ENCODE measurements at places on chromosomes 5 and 9. TPM values are rescaled to one million over a fixed set of nuclear protein-coding genes. Genes with fewer than 3 reads are reported as not detected.
A peak's percentile ranks its signal among the peaks of the same experiment; 100 is the strongest.

DNA sequence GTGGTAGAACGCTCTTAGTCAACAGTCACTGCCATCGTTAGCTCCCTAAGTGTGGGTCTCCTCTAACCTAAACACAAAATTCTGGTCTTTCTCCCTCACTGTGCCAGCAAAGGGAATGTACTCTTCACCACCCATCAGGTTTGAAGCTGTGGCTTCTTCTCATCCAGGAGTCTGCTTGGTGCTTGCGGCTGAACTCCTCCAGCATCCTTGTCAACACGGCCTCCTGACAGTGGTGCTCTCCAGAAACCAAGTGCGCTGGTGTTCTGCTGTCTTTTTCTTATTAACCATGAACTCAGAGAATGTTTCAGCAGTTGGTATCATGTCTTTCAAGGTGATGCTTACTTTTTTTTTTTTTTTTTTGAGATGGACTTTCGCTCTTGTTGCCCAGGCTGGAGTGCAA is 23.9 kb upstream of the LPCAT1 start:
- DNase-seq = no peak

GRCh38 chr5:173736923-173737412 is 120.5 kb upstream of the BOD1 start:
- DNase-seq = no peak

DNA sequence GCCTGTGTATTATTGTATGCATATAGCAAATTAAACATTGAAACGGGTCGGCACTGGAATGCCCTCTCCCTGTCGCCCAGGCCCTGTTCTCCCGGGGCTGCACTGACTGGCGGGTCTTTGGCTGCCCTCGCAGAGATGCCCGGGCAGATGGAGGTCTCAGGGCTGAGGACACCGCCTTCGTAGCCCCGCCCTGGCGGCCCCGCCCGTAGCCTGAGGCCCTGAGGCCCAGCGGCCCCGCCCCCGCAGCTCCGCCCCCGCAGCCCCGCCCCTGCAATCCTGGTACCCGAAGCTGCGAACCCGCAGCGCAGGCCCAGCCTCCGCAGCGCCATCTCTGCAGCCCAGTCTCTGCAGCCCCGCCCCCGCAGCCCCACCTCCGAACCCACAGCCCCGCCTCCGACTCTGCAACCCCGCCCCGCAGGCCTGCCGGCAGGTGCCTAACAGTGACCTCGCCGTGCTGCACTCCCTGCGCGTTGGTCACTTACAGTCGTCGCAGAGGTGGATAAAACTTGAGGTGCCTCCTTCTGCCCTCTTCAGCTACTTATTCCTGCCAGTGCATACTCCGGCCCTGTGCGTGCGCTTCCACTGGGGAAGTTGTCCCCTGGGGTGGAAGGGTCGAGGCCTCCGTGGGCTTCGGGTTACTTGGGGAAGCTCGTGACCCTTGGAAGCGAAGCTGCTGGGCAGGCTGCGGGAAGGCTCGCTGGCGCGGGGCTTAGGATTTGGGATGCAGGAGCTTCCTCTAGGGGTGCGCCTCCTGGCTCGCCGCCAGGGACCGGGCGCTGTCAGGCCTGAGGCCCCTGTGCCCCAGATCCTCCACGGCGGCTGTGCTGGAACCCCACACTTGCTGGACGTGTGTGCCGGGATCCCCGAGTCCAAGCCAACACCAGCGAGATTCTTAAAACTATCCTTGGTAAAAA is 72.3 kb downstream of the ICE1 start:
- peak; percentile 72 for DNase-seq

GRCh38 chr5:138807182-138807581 is 54.0 kb downstream of the CTNNA1 start:
- DNase-seq = no peak

DNA sequence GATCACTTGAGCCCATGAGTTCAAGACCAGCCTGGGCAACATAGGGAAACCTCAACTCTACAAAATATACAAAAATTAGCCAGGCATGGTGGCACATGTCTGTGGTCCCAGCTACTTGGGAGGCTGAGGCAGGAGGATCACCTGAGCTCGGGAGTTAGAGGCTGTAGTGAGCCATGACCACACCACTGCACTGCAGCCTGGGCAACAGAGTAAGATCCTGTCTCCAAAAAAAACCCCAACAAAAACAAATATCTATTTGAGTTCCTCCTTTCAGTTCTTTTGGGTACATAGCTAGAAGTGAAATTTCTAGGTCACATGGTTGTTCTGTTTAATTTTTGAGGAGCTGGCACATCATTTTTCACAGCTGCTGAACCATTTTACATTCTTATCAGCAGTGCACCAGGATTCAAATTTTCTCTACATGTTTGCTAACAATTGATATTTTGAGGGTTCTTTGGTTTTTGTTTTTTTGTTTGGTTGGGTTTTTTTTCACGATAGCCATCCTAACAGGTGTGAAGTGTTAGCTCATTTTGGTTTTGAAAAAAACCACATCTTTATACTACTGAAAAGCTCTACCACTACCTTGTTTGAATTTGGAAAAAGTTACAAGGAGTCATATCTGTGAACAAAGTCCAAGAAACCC is 176.9 kb upstream of the SLC12A2 start:
- DNase-seq = no peak

- no peak for DNase-seq
Measured at GRCh38 chr9:88826181-88826580, 165.1 kb upstream of the S1PR3 start.

GRCh38 chr5:148542812-148543211 is 111.5 kb downstream of the HTR4 start:
- no peak for DNase-seq

- DNase-seq = no peak
Measured at GRCh38 chr9:76634356-76635054, 129.7 kb upstream of the PCA3 start.

DNA sequence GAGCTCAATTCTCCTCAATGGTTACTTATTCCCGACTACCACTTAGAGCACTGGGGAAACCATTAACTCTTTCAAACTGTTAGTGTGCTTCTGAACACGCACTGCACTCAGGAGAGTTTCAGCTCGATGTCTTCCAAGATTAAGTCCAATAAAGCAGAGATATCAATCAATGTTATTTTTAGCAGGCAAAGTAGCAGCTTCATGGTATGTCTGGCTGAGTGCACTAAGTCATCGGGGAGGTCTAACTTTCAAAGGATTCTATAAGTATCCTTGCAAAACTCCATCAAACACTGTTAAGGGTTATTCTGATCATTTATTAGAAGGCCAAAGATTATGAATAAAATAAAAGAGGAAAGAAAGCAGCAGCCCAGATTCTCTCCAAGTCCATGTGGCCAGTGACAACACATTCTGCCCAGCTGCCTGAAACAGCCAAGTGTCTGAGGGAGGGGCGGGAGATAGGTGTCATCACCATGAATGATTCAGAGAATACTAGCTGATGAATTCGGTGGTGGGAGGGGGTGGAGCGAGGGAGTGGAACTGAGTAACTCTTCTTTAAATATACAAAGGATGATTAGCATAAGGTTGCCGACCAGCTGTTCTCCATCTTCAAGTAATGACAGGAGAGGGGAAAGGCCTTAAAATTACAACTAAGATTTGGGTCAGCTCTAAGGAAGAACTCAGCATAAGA is 21.3 kb downstream of the NREP start:
- DNase-seq = peak; percentile 39

GRCh38 chr9:33946779-33947535 is 101.7 kb downstream of the UBAP2 start:
- no peak for DNase-seq

- DNase-seq = peak; percentile 35
Measured at GRCh38 chr5:111756581-111757354, at the start of gene NREP. Gene NREP (minus strand): TSS chr5:111757194. CDS start chr5:111755772, 1,422 bp downstream.

- DNase-seq = no peak
Measured at GRCh38 chr9:90012949-90013348, 408.1 kb downstream of the GADD45G start.

DNA sequence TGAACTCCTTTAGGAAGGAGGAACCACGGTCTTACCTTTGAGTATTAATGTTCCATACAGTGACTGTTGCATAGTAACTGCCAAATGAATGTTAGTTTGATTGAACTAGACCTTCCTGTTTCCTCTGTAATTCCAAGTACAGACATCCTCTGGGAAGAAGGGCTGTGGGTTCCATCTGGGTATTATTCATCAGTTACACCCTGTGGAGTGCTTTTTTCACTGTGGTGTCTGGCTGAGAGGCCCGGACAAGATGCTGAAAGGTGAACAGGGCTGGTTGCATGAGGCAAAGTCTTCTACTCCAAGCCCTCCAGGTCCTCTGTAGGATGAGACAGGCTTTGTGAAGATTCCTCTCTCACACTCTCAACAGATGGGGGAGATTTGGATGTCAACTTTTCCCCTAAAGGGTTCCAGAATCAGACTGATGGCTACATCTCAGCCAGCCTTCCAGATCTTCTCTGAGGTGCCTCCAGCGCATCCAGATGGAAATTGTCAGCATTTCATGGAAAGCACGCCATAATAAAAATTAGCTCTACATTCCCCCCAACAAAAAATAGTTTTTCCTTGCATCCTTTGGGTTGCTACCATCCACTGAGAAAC is 230.9 kb downstream of the GAS1 start:
- DNase-seq = no peak

GRCh38 chr5:76583163-76584047 is 39.8 kb downstream of the F2RL2 start:
- no peak for DNase-seq

DNA sequence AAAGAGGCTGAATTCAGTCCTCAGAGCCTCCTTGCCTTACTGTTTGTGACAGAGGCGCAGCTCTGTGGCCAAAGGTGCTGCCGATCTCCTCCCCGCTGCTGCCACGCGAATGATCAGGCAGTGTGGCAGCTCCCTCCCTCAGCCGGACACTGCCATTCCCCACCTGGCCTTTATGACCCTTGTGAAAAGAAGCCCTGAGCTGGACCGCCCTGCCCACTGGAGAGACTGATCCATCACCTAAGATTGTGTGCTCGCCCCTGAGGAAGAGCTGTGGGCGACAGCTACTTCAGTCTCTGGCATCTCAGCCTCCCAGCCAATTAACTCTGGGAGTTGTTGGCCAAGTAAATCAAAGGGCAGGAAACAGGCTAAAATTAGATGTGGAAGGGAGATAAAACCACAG is 90.9 kb downstream of the CARTPT start:
- DNase-seq = no peak

GRCh38 chr5:68405784-68406743 is 190.5 kb downstream of the PIK3R1 start:
- no peak for DNase-seq

GRCh38 chr9:20579524-20580314 is 42.6 kb downstream of the MLLT3 start:
- no peak for DNase-seq

DNA sequence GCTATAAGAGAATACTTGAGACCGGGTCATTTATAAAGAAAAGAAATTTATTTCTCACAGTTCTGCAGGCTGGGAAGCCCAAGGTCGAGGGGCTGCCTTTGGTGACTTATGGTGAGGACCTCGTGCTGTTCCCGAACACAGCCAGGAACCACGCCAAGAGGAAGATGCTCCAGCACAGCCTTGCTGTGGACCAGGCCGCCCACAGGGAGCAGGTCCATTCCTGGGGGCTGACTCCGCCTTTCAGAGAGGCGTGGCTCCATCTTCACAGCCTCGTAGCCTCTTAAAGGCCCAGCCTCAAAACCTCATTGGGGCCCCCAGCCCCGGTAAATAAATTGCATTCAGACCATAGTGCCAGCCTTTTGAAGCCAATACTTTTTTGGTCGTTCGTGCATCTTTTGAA is 93.5 kb upstream of the CACNA1B start:
- DNase-seq = no peak

DNA sequence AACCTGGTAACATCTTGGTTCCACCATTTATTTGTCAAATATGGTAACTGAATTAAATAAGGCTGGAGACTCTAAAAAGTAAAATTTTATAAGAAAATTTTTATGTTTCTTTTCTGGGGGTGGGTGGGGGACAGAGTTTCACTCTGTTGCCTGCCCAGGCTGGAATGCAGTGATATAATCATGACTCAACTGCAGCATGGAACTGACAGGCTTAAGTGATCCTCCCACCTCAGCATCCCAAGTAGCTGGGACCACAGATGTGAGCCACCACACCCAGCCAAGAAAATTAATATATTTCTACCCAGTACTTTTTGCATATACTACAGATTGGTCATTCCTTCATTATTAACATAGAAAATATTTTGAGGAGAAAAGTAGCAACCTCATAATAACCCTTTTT is 216.9 kb downstream of the DEPDC1B start:
- no peak for DNase-seq

- DNase-seq = no peak
Measured at GRCh38 chr5:131996210-131997025, 15.0 kb downstream of the ACSL6 start.

DNA sequence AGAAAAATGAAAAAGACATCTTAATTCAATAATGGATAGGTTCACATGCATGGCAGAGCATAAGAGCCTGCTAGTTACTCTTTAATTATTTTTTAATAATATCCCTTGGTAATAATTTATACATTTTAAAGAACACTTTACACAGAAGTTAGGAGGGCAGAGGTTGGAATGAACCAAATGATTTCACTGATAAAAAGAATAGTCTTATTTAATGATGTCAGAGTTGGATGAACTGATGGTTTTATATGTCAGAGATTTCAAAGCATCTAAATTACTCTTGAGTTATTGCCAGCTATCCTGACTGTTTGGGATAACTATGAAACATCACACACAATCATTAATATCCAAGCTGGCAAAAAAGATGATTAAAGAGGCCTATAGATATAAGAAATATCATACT is 244.8 kb downstream of the CSNK1G3 start:
- no peak for DNase-seq

- DNase-seq = no peak
Measured at GRCh38 chr9:1927546-1927945, 87.6 kb upstream of the SMARCA2 start.

DNA sequence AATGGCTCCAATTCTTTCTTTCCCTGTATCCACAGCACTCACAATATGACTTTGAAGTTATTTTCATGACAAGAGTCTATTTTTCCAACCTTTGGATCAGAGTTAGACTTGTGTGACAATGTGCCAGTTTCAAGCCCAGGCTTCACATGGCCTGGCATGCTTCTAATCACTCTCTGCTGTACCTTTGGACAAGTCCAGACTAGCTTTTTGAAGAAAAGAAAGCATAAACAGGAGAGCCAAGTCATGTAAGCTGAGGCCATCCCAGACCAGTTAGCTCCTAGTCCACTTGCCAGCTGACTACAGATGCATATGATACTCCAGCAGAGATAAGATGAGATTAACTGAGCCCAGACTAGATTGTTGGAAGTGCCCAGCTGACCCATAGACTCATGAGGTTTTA is 513.6 kb upstream of the C9orf72 start:
- no peak for DNase-seq

DNA sequence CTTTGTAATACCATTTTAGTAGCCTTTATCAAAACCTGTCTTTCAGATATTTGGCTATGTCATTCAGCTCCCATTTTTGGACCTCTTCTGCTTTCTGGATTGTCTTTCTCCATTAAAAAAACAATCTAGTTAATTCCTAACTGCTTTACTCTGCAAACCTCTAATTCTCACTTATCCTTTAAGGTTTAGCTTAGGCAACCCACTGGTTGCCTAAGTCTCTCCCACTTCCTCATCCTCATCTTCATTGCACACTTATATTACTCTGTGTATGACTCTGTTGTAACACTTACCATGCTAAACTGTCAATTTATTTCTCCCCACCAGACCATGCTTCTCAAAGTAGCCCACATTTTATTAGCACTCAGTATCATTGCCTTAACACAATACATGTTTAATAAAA is 205.0 kb upstream of the DMRTA1 start:
- DNase-seq = no peak

Gene BTNL9
- total RNA-seq = 38.5 TPM

Gene PPP2R2B
- total RNA-seq = 0.11 TPM

Gene LSM11
- total RNA-seq = 1.3 TPM

Gene RALGPS1
- 18.9 TPM for total RNA-seq

Gene PARP8
- total RNA-seq = 6.6 TPM

Gene OSMR
- total RNA-seq = 11.7 TPM

Gene SLC25A51
- total RNA-seq = 21.4 TPM

Gene GPR150
- total RNA-seq = 0.14 TPM

Data from left ventricle myocardium inferior (tissue), 1 donor.